ENCODE measurements at places on chromosomes 11 and 22.
A peak's percentile ranks its signal among the peaks of the same experiment; 100 is the strongest.

GRCh38 chr11:71325418-71326327 is 73.3 kb upstream of the SHANK2 start:
- no peak for ATAC-seq

DNA sequence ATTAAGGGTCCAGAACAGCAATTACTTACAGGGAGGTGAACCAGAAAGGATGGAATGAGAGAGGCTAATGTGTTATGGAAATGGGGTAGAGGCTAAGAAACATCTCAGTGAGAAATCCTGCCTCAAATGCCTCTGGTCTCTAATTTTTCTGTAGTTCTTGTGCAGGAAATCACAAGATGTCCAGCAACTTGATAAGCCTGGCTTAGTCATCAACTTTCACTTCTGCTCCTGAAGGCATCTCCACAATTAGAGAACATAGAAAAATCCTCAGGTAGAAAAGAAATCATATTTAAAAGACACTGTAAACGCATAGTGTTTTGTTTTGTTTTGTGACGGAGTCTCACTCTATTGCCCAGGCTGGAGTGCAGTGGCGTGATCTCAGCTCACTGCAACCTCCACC is 18.7 kb downstream of the MRGPRX4 start:
- ATAC-seq, result no peak

- ATAC-seq, result no peak
Observed at GRCh38 chr11:67616431-67617242, 9.9 kb downstream of the NDUFV1 start.

- no peak for ATAC-seq
Observed at GRCh38 chr11:11580841-11581411, 40.9 kb downstream of the GALNT18 start.

DNA sequence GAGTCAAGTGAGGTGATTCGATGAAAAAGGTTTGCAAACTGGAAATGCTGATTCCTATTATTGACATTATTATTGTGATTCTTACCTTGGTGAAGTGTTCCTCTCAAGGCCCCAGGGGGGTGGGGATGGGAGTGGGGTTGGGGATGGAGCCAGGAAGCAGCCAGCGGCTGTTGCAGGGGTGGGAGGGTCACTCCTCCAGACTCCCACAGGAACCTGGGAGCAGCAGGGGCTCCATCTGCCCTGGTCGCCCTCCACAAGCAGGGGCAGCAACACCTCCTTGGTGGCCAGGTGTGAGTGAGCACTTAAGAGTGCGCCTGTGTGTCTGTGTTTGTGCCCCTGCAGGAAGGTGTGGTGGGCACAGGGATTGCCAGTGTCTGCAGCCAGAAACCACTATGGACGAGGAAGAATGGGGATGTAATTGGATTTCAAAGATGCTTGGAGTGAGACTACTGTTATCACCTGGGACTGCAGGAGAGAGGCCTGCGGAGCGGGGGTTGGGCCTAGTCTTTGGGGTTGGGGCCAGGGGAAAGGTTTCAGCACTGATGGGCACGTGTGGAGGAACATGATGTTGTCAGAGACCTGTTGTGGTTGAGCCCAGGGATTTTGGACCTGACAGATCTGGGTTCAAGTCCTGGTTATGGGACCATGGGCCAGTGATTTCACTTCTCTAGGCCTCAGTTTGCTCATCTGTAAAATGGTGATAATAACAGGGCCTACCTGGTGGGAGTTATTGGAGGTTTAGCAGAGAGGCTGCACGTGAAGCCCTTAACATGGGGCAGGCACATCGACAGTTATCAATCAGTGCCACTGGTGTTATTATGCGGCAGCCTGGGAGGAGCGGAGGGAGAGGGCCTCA is 3.6 kb upstream of the TP53I11 start:
- no peak for ATAC-seq

- peak; percentile 57 for ATAC-seq
Observed at GRCh38 chr22:39144101-39144767, 8.2 kb downstream of the CBX7 start.

- no peak for ATAC-seq
Observed at GRCh38 chr22:49904040-49904369, 14.2 kb downstream of the ALG12 start.

DNA sequence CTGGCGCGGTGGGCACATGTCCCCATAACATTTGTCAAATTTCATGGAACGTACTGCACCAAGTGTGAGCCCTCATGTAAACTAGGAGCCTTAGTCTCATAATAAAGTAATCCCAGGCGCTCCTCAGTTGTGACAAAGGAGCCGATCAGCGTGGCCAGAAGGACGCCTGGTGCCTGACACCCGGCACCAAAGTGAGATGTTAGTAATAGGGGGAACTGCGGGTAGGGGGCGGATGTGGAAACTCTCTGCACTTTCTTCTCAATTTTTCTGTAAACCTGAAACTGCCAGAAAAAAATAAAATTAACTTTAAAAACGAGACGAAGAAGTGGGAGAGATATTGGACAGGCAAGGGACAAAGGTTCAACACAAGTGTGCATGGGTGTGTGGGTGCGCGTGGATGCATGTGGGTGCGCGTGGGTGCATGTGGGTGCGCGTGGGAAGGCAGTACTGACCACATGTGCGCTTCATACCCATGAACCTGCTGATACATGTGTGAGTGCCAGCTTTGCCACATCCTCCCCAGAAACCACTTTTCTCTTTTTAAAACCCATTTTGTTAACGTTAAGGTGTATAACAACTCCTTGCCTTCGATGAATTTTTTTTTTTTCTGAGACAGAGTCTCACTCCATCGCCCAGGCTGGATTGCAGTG is 55.4 kb upstream of the LINC01488 start:
- ATAC-seq, result peak; percentile 87

GRCh38 chr22:41915035-41915785 is at the start of gene SHISA8:
Gene SHISA8 (minus strand): TSS chr22:41915074. CDS start chr22:41914667, 407 bp downstream.
- ATAC-seq, result peak; percentile 57

- peak; percentile 29 for ATAC-seq
Observed at GRCh38 chr11:27209562-27210005, 153.4 kb downstream of the CCDC34 start.

DNA sequence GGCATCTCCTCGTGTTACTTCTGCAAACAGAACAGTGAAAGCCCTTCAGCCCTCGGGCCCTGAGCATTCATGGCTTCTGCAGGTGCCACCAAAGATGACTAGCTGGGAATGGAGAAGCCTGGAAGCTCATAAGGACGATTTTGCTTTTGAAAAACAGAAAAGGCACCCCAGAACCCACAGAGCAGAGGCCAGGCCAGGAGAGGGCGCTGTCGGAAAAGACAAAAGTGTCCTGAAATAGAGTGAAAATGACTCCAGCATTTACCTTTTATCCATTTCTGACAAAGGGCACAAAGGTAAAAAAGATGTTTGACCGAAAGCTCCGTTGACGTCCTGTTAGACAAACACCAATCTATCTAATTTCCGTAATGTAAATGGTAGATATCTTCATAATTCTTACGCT is 37.6 kb downstream of the ZNF195 start:
- no peak for ATAC-seq

- no peak for ATAC-seq
Observed at GRCh38 chr11:70012134-70012733, 65.9 kb upstream of the ANO1 start.

GRCh38 chr11:76678321-76678720 is 7.8 kb upstream of the LRRC32 start:
- ATAC-seq, result no peak

GRCh38 chr11:45259592-45259991 is 26.5 kb downstream of the SYT13 start:
- no peak for ATAC-seq

GRCh38 chr11:12210200-12210599 is 99.8 kb downstream of the MICAL2 start:
- no peak for ATAC-seq

GRCh38 chr11:90512846-90513245 is 290.0 kb upstream of the CHORDC1 start:
- ATAC-seq, result no peak

GRCh38 chr22:34738661-34739400 is 327.1 kb upstream of the ISX start:
- no peak for ATAC-seq

- no peak for ATAC-seq
Observed at GRCh38 chr11:130533113-130533798, 84.8 kb downstream of the ADAMTS15 start.

- no peak for ATAC-seq
Observed at GRCh38 chr22:37610480-37611129, 2.0 kb downstream of the GGA1 start.

DNA sequence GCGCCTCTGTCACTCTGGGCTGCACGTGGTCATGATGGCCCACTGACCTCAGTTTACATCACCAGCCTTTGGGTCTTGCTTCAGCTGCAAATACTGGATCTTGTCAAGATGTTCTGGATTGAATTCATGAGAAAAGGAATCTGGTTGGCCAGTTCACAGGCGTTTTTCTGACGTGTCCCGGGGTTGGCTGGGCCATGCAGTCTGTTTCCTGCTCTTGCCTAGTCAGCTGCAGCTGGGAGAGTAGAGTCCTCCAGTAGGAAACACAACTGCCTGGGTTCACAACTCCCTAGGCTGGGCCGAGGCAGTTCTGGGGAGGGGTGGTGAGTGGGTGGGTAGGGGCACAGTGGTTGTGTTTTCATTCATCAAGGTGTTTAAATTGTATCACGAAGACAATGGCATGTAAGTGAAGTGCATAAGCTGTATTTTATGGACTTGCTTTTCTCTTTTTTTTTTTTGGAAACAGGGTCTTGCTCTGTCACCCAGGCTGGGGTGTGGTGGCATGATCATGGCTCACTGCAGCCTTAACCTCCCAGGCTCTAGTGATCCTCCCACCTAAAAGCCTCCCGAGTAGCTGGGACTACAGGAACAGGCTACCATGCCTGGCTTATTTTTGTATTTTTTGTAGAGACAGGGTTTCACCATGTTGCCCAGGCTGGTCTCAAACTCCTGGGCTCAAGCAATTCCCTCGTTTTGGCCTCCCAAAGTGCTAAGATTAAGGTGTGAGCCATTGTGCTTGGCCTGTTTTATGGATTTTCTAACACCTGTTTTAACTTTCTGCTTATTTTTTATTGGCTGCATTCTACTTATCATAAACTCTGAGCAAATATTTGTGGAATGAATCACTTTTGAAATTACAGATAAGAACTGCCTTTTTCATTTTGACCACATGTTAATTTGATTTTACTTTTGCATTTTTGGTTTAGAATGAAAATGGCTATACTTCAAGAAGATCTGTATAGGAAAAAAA is 54.0 kb upstream of the PITPNB start:
- no peak for ATAC-seq

- ATAC-seq, result no peak
Observed at GRCh38 chr11:22808571-22809197, 20.9 kb downstream of the SVIP start.

GRCh38 chr11:79440571-79441460 is at the start of gene TENM4:
Gene TENM4 (minus strand): TSS chr11:79441030. CDS start chr11:79069944, 371,086 bp downstream.
- no peak for ATAC-seq

DNA sequence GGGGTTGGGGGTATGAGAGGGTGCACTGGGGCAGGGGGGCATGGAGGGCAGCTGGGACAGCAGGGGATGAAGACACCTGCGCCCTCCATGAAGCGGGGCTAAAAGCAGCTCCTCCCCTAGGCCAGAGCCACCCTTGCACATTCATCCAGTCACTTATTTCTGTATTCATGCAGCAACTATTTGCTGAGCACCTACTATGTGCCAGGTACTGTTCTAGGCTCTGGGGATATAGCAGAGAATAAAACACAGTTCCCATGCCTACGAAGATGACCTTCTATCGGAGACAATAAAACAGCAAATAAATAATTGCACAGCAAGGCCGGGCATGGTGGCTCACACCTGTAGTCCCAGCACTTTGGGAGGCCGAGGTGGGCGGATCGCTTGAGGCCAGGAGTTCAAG is 5.3 kb downstream of the ALDH3B1 start:
- ATAC-seq, result no peak

- no peak for ATAC-seq
Observed at GRCh38 chr11:115127790-115128189, 376.4 kb downstream of the CADM1 start.

DNA sequence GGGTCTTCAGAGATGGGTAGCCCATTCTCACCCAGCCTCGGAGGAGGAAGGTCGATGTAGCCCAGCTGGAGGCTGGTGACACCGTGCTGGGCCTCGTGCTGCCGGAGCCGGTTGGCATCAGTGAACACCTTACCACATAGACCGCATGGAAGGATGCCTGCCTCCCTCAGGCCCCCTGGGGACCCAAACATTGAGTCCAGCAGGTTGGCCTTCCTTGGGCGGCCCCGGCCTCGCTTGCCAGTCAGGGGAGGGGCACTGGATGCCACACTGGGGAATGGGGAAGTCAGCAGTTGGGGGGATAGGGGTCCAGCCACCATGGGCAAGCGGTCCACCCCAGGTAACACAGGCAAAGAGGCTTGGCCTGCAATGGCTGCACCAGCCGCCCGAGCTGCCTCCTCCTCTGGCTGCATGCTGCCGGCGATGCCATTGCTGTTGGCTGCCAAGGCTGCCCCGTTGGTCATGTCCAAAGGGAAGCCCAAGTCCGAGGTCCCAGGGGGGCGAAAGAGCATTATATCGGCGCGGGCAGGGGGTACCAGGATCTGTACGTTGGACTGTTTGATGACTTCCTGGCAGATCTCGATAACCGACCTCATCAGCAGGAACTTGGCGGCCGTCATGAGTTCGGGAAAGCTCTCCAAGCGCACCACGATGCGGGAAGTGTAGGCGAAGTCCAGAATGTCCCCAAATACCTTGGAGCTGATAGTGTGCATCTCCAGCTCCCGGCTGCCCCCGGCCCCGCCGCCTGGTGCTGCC is 1.4 kb downstream of the PATZ1 start:
- no peak for ATAC-seq

DNA sequence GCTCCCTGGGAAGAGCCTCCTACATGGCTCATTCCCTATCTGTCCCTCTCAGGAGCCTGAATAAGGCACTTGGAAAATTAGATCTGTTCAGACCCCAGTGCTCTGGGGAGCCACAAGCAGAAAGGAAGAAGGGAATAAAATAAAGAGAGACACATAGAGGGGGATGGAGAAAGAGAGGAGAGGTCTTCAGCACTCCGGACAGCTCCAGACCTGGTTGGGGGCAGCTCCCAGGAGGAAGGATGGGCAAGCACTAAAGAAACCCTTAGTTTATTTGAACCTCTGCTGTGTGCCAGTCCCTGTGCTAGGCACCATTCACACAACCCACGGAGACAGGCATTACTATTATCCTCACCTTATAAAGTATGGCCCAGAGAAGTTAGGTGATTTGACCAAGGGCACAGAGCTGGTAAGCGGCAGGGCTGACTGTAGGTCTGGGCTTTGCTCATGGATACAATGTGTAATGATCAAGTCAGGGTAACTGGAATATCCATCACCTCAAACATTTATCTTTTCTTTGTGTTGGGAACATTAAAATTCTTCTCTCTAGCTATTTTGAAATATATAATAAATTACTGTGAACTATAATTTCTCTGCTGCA is 53.7 kb upstream of the LRRC32 start:
- ATAC-seq, result no peak

DNA sequence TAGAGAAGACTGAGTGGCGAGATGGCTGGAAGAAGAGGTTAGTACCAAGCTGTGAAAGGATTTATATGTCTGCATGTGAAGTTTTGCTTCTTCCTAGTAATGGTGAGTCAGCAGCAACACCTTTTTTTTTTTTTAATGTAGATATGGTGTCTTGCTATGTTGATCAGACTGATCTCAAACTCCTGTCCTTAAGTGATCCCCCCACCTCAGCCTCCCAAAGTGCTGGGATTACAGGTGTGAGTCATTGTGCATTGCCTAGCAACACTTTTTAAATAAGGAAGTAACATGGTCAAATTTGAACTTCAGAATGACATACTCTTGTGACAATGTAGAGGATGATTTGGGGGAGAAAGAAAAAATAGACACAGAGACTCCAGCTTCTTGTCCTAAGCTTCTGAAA is 6.5 kb upstream of the CSTPP1 start:
- ATAC-seq, result no peak
